ENCODE measurements at places on chromosomes 16 and 17.

DNA sequence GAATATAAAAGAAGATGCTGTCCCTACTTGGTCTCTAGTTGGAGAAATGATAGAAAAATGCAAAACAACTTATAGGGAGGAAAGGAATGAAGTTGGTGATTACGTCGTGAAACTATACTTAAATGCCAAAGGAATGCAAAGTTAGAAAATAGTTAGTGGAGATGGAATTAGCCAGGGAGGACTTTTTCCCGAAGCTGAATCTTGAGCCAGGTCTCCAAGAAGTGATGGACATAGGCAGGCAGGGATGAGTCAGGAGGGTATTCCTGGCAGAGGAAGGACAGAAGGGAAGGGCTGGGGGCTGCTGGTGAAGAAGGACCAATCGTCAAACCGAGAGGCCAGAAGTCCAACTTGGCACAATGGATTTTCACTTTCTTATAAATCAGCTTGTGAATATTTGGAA, 1.8 kb downstream of the SNTB2 start:
- no peak for DNase-seq

GRCh38 chr16:60648290-60648689, 1387.9 kb downstream of the CDH8 start:
- DNase-seq, result no peak

- DNase-seq, result no peak
These were observed 101.8 kb upstream of the NLRP1 start for GRCh38 chr17:5686074-5686635.

- peak; percentile 2 for DNase-seq
These were observed 10.5 kb downstream of the TSPOAP1 start for GRCh38 chr17:58318065-58318481.

DNA sequence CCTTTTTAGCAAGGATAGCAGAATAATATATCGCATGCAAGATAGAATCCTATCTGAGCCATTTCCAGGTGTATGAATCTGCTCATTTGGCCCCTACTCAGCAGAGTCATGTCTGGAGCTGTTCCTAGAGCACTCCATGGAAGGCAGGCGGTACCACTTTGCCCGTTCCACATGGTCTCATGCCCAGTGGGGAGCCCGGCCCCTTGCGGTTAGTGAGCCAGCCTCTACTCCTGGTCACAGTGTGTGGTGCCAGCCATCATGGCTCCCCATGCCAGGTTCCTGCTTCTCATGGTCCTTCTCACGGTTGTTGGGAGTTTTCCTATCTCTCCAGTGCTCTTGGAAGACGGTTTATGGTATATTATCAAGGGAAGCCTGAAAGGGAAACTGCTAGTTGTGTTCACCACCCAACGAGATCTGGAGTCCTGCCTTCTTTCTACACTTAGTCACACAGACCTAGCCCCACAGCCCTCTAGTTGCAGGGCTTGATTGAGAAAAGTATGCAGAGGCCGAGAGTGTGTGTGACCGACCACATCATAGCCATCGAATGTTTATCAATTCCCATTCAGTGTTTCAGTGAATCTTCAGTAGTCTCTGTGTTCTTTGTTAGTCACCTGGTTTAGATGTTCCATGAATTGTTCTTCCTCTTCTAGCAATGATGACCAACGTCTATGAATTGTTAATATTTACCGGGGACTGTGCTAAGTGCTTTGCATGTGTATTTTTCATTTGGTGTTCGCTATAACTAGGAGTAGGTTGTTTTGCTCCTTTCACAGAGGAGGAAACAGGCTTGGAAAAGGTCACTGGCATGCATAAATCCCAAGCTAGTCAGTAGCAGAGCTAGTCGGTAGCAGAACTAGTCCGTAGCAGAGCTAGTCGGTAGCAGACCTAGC, 9.6 kb downstream of the JPT2 start:
- DNase-seq, result no peak

- DNase-seq, result no peak
These were observed 240.3 kb upstream of the IRX3 start for GRCh38 chr16:54526916-54527315.

DNA sequence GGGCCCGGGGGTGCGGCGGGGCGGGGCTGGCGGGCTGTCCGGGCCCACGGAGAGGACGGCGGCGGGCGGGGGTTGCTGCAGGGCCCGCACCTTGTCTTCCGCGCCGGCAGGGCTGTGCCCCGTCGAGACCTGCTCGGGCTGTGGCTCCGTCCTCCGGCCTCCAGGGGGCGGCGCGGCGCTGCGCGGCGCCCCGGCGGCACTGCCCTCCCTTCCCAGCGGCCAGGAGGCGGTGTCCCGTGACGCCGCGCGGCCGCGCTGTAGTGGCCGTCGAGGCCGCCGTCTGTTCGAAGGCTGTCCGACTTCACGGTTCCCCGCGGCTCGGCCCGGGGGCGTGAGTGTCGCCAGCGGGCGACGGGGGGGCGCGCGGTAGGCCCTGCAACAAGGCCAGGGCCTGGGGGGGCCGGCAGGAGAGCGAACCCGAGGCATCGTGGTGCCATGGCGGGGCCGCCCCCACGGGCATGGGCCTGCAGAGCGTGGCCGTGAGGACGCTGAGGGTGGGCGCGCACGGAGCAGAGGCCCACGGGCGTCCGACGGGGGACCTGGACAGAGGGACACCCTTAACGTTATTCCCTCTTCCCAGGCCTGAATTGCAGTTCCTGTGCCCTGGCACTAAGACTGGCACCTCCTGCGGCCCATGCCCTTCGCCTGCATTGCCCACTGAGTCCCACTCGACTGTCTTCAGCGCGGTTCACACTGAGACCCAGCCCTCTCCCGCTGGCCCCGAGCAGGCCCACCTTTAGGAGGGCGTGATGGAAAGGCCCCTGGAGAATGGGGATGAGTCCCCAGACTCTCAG, at the start of gene PLEKHG4:
Gene PLEKHG4 (plus strand): TSS at position 237 of the 794 bp plus-strand sequence. CDS start 513 bp downstream, at position 750.
- peak; percentile 74 for DNase-seq

DNA sequence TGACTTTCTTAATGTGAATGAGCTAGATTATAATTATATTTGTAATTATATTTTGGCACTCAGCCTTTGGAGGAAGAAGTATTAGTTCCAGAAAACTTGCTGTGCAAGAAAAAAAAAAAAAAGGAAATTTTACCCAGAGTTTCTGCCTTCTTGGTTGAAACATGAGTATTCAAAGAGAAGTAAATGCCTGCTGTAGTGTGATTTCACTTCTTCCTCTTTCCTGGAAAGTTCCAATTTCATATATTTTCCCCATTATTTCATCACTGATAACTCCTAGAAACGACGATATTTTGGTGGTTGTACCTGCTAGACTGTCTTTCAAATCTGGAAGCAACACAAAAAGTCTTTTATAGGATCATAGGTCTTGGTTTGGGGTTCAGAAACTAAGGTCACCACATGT, 20.4 kb upstream of the MPHOSPH6 start:
- no peak for DNase-seq

- DNase-seq, result no peak
These were observed 997 bp upstream of the CDH11 start for GRCh38 chr16:65122724-65123395.

DNA sequence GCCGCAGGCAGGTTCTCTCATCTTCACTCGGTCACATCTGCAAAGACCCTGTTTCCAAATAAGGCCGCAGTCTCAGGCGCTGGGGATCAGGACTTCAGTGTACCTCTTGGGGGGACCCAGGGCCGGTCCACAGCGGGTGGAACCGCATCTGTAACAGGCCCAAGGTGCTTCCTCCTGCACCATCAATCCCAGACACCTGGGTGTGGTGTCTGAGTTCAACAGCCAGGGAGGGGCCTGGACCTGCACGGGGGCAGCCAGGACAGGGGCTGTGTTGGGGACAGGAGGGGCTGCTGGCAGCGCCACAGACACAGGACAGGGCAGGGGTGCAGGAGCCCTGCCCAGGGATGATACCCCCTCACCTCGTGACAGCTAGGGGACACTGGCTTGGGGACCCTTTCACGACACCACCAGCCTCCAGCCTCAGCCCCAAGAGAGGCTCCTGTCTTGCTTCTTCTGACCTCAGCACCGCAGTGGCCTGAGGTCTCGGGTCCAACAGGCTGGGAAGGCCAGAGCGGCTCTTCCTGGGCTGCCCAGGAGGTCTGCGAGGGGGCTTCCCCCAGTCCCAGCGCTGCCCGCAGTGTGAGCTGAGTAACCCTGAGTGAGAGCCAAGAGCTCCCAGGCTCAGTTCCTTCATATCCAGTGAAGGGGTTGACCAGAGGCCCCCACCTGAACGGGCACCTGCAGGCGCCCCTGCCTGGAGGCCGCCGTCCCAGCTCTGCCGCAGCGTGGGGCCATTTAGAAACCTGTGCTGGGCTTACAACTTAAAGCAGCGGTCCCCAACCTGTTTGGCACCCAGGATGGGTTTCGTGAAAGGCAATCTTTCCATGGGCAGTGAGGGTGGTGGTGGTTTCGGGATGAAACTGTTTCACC, 30.7 kb upstream of the BAHCC1 start:
- no peak for DNase-seq

DNA sequence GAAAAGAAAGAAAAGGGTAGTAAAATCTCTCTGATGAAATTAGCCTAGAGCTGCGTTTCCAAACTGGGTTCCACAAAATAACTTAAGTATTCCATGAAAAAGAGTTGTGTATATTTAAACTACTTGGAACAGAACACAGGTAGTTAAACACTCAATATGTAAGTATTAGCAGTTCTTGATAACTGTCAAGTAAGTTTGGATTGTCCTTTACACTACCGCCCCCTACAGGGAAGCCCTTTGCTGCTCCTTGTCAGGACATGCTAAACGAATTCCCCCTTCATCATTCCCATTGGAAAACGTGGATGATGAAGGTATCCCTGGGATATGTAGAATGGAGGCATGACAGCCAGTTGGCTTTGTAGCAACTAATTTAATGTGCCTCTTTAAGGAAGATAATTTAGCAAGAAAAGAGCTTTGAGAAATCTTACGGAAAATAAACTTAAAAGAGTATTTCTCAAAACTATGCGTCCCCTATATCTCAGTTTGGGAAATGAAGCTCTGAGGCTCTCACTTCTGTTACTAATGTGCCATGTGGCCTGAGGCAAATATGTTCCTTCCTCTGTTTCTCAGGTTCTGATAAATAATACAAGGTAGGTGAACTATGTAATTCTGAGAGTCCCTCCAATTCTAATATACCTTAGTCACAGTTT, 18.8 kb downstream of the NCBP3 start:
- DNase-seq, result peak; percentile 83

DNA sequence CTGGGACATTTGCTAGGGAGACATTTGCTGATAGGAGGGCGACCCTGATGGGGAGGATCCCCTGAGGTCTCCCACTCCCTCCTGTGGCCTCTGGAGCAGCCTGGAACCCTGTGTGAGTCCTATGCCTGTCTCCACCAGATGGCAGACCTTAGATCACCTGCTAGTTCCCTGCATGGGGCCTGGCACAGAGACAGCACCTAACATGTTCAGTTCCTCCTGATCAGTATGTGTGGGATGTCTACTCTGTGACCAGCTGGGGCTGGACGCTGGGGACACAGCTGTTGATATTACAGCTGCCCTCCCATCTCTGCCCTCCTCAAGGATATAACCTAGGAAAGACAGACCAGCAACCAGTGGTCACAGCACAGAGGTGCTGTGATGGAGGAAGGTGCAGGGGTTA, 1.1 kb upstream of the ADCY7 start:
- DNase-seq, result no peak

GRCh38 chr16:64543031-64543430, 578.8 kb downstream of the CDH11 start:
- no peak for DNase-seq

- peak; percentile 46 for DNase-seq
These were observed 1.1 kb upstream of the ZNF747 start for GRCh38 chr16:30535777-30536190.

Data from activated gamma-delta T cell treated with Interleukin-2 at 50 U/mL for 16 hours (primary cell).